ENCODE measurements at places on chromosomes 13 and 19.
A peak's percentile ranks its signal among the peaks of the same experiment; 100 is the strongest.

DNA sequence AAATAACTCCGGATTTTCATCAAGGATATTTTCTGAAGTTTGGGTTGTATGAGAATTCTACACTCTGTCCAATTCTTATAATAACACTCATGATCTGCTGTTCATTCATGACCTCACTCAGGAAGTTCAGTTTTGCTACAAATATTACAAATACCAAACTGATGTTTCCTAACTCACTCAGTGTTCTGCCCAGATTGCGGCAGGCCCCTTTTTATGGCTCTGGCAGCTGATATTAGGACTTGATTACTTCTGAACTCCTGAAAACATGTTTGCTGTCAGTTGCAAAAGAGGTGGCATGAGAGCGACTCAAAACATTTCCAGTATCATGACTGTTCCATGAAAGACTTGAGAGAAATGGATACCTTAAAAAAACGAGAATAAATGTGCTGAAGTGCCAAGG, 188.0 kb downstream of the RGCC start:
- DNase-seq, result peak; percentile 68

DNA sequence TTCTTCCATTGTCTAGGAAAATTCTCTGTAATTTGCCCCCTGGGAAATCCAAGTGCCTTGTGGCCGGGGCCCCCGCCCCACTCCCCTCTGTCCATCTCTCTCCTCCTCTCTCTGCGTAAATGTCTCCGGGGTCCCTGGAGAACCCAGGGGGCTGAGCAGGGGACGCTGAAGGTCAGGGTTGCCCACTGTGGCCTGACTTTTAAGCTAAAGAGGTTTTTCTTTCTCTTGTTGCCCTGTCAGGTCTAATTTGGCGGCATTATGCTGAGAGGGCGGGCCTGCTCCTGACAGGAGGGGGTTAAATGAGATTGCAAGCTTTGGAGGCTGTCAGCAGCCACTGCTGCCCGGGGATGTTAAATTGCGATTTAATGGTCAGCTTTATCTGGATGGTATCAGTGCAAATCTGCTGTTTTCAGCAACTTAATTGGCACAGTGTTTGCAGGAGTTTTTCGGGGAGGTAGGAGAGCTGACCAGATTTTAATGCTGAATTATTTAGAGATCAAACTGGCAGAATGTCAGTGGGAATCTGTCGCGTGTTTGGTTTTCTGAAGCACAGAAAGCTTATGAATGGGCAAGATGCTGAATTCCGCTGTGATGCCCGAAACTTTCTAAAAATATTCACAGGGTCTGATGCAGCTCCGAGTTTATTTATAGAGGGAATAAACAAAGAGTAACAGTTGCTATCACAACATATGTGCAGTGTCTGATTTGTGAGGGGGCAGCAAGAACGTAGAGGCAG, 93.2 kb upstream of the SOX1 start:
- no peak for DNase-seq

DNA sequence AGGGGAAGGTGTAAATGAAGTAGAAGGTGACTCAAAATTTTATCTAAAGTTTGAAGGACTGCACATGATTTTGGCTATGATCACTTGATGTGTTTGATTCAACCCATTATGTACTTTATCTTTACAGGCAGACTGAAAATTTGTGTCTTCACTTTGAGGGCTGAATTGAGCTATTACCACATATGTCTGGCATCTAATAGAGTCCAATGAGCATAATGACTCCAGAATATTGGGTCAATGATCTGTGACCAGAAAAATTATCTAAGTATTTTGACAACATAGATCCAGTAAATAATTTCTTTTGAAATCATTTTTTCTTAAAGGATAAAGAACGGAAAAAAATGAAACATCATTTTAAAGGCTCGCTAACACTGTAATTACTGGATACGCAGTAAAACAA, 2810.0 kb downstream of the PCDH9 start:
- DNase-seq, result no peak

DNA sequence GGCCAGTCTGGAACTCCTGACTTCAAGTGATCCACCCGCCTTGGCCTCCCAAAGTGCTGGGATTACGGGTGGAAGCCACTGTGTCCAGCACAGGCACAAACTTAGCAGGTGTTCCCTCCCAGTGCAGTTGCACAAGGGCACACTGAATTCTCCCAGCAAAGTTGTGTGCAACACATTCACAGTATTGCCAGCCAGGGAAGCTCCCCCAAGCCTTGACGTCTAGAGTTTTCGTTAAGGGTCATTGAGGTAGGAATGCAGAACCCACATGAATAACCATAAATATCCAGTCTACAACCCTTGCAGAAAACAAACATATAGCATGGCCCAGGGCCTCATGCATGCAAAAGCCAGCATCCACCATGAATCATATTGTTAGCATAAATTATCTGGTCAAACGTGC, 3.3 kb upstream of the AURKC start:
- no peak for DNase-seq

DNA sequence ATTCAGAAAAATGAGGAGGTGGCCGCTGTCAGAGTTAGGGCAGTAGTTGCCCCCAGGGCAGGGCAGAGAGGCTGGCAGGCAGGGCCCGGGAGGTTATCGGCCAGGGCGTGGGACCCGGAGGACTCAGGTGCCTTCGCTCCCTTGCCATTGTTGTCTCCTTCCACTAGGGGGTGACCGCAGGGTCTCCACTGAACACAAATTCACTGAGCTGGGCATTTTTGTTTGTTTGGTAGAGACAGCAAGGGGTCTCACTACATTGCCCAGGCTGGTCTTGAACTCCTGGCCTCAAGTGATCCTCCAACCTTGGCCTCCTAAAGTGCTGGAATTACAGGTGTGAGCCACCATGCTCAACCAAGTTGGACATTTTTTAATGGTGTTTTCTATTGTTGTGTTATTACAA, 25.1 kb downstream of the CARS2 start:
- DNase-seq, result no peak

GRCh38 chr13:60613080-60613479, 216.1 kb downstream of the TDRD3 start:
- DNase-seq, result no peak

GRCh38 chr13:29771247-29771646, 79.2 kb downstream of the UBL3 start:
- no peak for DNase-seq
